ENCODE measurements at places on chromosomes 1 and 21.

- DNase-seq, result no peak
These were observed 42.2 kb upstream of the CNN3 start for GRCh38 chr1:94969137-94969536.

DNA sequence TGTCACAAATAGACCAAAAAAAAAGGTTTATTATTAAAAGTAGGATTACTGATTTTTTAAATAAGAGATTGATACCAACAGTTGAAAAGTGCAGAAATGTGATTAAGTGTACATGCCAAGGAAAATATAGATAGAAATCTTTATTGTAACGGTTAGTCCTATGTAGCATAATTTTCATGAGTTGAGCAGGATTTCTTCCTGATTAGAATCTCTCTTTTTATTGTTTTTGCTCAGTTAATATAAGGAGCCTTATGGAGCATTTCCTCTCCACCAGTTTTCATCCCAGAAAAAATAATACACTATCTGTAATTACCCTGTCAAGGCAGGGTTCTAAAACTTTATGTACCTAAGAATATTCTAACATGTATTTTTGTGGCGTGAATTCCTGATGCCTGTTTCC is 23.4 kb downstream of the CAPZA1 start:
- no peak for DNase-seq

- no peak for DNase-seq
These were observed 81.8 kb downstream of the LYST start for GRCh38 chr1:235784950-235785349.

- no peak for DNase-seq
These were observed 7.4 kb upstream of the ARF1 start for GRCh38 chr1:228074954-228075730.

DNA sequence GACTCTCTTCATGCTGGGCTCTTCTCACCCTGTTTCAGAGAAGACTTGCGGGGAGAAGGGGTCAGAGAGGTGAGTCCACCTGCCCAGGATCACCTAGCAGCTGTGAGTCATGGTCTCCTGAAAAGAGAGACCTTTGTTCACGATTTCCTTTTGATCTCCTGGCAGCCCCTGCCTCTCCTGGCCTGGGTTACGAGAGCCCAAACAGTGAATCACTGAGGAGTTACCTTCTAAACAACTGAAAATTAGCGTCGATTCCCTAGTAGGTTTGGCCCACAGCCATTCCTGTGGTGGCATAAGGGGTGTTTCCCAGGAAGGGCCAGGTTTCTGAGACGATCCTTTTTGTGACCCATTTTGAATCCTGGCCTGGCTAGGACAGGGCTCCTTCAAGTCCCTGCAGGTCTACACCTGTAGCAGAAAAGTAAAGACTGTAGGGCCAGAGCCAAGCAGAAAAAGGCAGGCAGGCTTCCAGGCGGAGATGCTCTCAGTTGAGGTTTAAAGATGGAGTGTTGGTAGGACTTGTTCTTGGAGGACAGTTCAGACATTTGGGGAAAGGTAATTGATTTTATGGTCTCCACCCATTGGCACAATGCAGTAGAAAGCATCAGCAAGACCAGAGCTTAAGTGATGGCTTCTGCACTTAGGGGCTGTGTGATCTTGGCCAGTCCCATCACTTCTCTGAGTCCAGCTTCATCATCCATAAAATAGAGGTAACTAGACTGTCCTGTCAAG is 2.1 kb upstream of the PLA2G2E start:
- DNase-seq, result no peak

GRCh38 chr1:235907187-235907896 is 40.6 kb upstream of the LYST start:
- no peak for DNase-seq

Measured in NCI-H524 treated with DMSO at 0.1 percent for 48 hours (cell line).